Body of pancreas (tissue), 4 donors: ENCODE measurements at places on chromosomes 1 and 21. TPM values are rescaled to one million over a fixed set of nuclear protein-coding genes. Genes with fewer than 3 reads are reported as not detected.
A peak's percentile ranks its signal among the peaks of the same experiment; 100 is the strongest.

DNA sequence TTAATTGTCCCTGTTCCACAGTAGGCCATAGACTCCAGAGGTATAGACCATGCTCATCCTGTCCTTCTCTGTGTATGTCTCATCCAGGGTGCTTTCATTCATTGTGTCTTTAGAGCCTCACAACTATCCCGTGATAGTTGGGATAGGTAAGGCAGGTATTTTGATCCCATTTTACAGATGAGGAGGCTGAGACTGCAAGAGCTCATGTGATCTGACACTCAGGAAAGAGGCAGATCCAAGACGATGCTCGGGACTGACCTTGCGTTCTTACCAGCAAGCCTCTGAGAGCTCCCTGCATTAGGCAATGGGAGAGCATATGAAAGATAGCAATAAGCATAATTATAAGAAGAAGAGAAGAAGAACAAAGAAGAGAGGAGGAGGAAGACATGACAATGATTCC is 42.8 kb downstream of the RCSD1 start:
- no peaks in the 10 kb centered on the region for H3K4me1 ChIP-seq
- H3K27me3 ChIP-seq, result no peaks in the 10 kb centered on the region
- H3K4me3 ChIP-seq, result no peak overlapping the region
- no peaks in the 10 kb centered on the region for H3K36me3 ChIP-seq

DNA sequence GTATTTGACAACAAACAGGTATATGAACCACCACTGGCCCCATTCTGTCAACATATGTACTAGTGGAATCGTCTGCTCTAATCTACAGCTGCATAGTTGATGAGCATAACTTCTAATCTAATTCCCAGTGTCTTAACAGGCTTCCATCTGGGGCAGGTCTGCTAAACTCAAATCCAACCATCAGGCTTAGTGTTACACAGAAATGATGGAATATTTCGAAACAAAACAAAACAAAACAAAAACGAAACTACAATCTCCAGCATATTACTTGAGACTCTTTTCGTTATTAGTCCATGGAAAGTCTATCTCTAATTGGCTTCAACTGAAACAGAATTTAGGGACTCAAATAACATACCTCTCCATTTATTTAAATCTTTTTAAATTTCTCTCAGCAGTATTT is 37.6 kb downstream of the DIPK1A start:
- no peaks in the 10 kb centered on the region for H3K27me3 ChIP-seq
- H3K4me1 ChIP-seq, result no peaks in the 10 kb centered on the region
- no peak overlapping the region for H3K4me3 ChIP-seq
- no peaks in the 10 kb centered on the region for H3K36me3 ChIP-seq

The PADI6 gene
- not detected for total RNA-seq

The SPATA1 gene
- not detected for total RNA-seq

- no peaks in the 10 kb centered on the region for H3K36me3 ChIP-seq
- DNase-seq, result peak; percentile 65
- peaks cover 3% of the 10 kb centered on the region for H3K27me3 ChIP-seq
- peaks cover 43% of the 10 kb centered on the region for H3K4me1 ChIP-seq
- H3K4me3 ChIP-seq, result no peak overlapping the region
These were observed 38.0 kb upstream of the COL18A1 start for GRCh38 chr21:45366931-45367401.

The RBP7 gene
- total RNA-seq, result 7.5 TPM

DNA sequence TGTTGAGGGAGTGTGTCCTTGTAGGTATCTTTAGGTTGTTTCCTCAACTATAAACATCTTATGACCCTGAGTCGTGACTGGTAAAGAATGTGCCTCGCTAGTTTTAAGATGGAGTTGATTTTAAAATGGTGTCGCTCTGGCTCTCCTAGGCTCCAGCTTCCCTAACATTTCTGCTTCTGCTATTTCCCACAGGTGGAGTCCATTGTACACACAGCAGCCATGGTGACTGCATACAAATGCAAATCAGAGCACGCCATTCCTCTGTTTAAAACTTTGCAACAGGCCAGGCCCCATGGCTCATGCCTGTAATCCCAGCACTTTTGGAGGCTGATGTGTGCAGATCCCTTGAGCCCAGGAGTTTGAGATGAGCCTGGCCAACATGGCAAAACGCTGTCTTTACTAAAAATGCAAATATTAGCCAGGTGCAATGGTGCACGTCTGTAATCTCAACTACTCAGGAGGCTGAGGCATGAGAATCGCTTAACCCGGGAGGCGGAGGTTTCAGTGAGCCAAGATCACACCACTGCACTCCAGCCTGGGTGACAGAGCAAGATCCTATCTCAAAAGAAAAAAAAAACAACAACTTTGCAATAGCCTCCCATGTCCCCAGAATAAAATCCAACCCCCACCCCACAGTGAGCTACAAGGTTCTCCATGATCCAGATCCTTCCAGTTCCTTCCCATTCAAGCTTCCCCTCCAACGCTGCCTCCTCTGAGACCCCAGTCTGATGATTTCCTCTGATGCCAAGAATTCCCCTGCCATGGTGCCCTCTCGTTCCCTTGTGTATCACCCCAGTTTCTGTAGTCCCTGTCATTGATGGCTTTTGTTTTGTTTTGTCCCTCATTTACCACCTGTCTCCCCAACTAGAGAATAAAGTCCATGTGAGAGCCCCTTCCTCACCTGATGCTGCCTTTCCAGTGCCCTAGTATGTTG is 36.9 kb upstream of the KLHDC7A start:
- H3K36me3 ChIP-seq, result no peaks in the 10 kb centered on the region
- no peaks in the 10 kb centered on the region for H3K4me1 ChIP-seq
- DNase-seq, result no peak
- no peaks in the 10 kb centered on the region for H3K27me3 ChIP-seq

The ELF3 gene
- total RNA-seq, result 293 TPM

GRCh38 chr21:26130249-26130881 is 40.2 kb downstream of the APP start:
- no peaks in the 10 kb centered on the region for H3K27me3 ChIP-seq
- H3K27ac ChIP-seq, result no peak overlapping the region
- no peak overlapping the region for H3K4me3 ChIP-seq
- peaks cover 31% of the 10 kb centered on the region for H3K4me1 ChIP-seq

DNA sequence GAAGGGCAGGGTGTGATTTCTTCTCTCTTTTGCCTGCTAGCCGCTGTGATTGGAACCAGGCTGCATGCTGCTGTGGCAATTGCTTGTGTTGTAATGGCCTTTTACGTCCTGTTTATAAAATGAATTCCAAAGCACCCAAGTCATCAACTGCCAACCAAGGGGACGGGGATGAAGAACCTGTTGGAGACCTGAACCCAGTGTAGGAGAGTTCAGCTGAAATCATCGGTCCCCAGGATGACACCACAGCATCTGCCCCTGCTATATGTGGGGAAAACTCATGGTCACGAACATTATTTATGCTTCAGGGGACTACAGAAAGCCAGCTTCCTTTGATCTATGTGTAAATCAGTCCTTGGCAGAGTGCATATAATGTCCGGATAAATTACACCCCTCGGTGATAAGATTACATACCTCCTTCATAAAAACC is 3.8 kb downstream of the TMEM167B start:
- no peak for DNase-seq
- peaks cover 3% of the 10 kb centered on the region for H3K36me3 ChIP-seq
- H3K27ac ChIP-seq, result no peak overlapping the region
- no peaks in the 10 kb centered on the region for H3K27me3 ChIP-seq
- H3K4me3 ChIP-seq, result no peak overlapping the region
- peaks cover 25% of the 10 kb centered on the region for H3K4me1 ChIP-seq
